ENCODE measurements at places on chromosomes 13 and 19. TPM values are rescaled to one million over a fixed set of nuclear protein-coding genes. Genes with fewer than 3 reads are reported as not detected.

- peak overlapping the region; percentile 22 for H3K4me3 ChIP-seq
- no peaks in the 10 kb centered on the region for H3K36me3 ChIP-seq
- H3K27ac ChIP-seq = no peak overlapping the region
- H3K4me1 ChIP-seq = peaks cover 16% of the 10 kb centered on the region
Measured at GRCh38 chr19:703651-704446, 4.9 kb upstream of the PALM start.

The ZNF486 gene
- total RNA-seq = 3.0 TPM

DNA sequence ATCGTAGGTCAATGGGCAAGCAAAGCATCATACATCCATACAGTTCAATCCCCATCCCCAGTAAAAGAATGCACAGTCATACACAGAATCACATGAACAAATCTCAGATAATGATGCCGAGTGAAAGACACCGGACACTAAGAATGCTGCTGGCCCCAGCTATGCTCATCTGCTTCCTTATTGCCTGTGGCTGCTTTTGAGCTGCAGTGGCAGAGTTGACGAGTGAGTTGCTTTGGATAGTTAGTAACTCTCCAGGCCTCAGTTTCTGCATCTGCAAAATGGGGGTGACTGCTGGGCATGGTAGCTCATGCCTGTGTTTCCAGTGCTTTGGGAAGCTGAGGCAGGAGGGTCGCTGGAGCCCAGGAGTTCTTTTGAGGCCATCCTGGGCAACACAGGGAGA, 12.9 kb upstream of the NFIC start:
- H3K36me3 ChIP-seq = no peaks in the 10 kb centered on the region
- no peaks in the 10 kb centered on the region for H3K27me3 ChIP-seq
- no peak for DNase-seq
- no peak overlapping the region for H3K4me3 ChIP-seq

GRCh38 chr13:60303166-60303565, 93.9 kb upstream of the TDRD3 start:
- no peaks in the 10 kb centered on the region for H3K36me3 ChIP-seq
- H3K4me1 ChIP-seq = no peaks in the 10 kb centered on the region
- no peak overlapping the region for H3K4me3 ChIP-seq

The RXFP2 gene
- not detected for total RNA-seq

DNA sequence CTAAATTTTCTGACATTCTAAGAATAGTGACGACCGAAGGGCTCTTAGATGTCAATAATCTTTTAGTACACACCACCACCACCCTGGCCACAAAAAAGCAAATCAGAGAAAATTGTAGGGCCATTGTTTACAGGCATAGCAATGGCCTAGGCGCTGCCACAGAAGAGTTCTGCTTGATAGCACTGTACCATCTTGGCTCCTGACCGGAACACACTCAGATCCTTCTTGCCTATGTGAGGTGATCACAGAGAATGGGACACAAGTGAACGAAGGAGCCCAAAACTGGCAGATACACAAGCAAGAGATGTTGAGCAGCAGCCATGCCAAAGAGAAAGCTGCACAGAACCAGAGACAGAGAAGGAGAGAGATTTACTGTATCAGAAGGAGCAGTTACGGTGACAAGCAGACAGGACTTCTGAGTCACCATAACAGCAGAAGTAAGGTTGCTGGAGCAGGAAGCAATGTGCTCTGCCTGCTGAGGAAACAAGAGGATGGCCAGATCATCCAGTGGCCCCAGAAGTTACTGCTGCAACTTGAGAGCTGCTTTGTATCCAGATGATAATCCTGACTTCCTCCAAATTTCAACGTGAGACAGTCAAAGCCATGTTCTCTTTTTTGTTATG, 105.2 kb downstream of the SLITRK6 start:
- H3K36me3 ChIP-seq = no peaks in the 10 kb centered on the region
- no peaks in the 10 kb centered on the region for H3K27me3 ChIP-seq
- H3K4me1 ChIP-seq = no peaks in the 10 kb centered on the region
- no peak for DNase-seq

The LRRC63 gene
- not detected for total RNA-seq

- DNase-seq = peak; percentile 94
- H3K27ac ChIP-seq = no peak overlapping the region
- H3K36me3 ChIP-seq = peaks cover 25% of the 10 kb centered on the region
- H3K4me1 ChIP-seq = peaks cover 64% of the 10 kb centered on the region
- no peaks in the 10 kb centered on the region for H3K27me3 ChIP-seq
Measured at GRCh38 chr19:42284066-42284501, 15.0 kb downstream of the CIC start.

DNA sequence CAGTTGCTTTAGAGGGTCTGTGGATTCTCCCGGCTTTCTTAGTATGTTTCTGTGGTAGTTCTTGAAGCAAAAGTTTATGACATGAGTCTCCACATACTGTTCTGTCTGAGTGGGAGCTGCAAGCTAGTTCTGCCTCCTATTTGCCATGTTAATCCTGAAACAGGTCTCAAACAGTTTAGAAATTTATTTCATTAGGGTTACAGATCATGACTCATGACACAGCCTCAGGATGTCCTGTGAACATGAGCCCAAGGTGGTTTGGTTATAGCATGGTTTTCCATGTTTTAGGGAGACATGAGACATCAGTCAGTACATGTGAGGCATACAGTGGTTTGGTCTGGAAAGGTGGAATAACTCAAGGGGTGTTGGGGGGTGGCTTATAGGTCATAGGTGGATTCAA, 77.5 kb downstream of the FNDC3A start:
- no peaks in the 10 kb centered on the region for H3K27me3 ChIP-seq
- no peaks in the 10 kb centered on the region for H3K36me3 ChIP-seq
- H3K4me1 ChIP-seq = no peaks in the 10 kb centered on the region
- H3K27ac ChIP-seq = no peak overlapping the region
- no peak overlapping the region for H3K4me3 ChIP-seq
- DNase-seq = no peak

DNA sequence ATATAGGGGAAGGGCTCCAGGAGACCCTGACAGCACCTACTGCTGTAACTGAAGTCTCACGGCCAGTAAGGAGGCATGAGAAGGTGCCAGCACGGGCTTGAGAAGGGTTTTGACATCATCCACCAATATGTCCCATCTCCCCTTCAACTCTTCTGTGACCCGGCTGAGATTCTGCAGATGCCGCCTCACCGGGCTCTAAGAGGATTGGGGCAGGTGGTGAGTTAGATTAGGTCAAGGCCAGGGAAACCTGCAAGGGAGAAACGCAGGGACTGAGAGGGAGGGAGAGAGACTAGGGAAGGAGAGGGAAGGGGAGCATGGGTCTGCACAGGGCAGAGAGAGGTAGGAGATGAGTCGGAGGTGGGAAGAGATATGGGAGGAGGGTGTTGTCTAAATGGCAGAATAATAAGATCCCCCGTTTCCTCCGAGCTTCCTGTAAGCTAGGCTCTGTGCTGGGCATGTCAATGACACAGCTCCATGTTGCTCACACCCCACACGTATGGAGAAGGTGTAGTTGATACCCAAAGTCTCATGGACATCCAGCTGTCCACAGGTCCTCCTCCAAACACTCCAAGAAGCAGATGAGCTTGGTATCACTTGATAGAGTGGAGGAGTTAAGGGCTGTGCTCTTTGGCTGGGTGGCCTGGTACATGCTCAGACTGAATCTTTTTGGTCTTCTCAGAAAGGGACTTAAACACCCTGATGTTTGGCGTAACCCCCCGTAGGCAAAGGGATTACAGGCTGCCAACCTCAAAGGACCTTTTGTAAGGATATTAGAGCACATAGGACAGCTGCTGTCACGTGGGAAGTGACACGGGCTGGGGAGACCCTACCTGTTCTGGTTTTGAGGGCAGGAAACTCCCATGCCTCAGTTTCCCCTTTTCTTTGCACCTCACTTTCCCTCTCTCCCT, 6.1 kb downstream of the TPRX1 start:
- no peak overlapping the region for H3K27ac ChIP-seq
- H3K36me3 ChIP-seq = no peaks in the 10 kb centered on the region

The F2RL3 gene
- total RNA-seq = not detected

DNA sequence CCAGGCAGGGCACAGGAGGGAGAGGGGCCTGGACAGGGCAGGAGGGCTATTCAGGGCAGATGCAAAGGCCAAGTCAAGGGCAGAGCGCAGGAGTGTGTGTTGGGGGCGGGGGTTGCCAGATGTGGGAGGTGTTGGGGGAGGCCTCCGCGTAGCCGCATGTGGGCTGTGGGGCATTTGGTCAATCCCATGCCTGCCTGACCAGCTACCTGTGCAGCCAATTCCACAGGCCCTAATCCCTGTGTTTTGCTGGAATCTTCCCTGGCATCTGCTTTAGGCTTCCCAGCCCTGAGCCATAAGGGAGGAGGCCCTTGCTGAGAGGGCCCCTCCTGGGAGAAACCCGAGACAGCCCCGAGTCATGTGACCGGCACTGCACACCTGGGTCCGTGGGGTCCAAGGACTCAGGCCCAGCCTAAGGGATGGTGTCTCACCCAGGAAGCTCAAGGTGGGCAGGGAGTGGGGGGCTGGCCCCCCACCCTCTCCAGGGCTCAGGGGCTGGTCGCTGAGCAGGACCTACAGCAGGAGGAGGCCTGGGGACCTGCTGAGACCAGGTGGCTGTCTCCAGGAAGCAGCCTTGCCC, 20.3 kb downstream of the RFX1 start:
- H3K27me3 ChIP-seq = no peaks in the 10 kb centered on the region
- H3K4me1 ChIP-seq = peaks cover 97% of the 10 kb centered on the region
- peak overlapping the region; percentile 99 for H3K27ac ChIP-seq

DNA sequence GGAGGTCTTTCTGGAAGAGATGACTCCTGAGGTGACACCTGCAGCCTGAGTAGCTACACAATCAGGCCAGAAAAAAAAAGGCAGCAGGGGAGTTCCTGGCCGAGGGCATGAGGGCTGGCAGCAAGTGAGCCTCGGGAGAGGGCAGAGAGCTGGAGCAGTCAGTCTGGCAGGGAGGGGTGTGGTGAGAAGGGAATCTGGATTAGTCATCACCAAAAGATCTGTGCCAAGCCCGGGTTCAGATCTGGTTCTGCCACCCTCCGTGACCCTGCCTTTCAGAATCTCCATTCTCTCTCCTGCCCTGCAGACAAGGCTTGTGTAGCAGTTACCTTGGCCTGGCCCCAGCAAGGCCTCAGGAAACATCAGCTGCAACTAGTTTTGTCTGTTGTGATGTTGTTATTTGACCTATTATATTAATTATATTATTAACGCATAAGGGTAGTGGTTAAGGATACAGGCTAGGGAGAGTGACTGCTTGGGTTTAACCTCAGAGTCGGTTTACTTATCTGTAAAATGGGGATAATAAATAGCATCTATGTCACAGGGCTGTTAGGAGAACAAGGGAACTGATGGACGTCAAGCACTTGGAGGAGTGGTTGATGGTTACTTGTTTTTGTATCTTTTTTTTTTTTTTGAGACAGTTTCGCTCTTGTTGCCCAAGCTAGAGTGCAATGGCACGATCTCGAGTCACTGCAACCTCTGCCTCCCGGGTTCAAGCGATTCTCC, 2.7 kb upstream of the CAPNS1 start:
- DNase-seq = no peak
- no peak overlapping the region for H3K27ac ChIP-seq
- H3K36me3 ChIP-seq = peaks cover 3% of the 10 kb centered on the region
- peaks cover 32% of the 10 kb centered on the region for H3K4me1 ChIP-seq
- H3K4me3 ChIP-seq = no peak overlapping the region
- H3K27me3 ChIP-seq = no peaks in the 10 kb centered on the region

Measured in CD4-positive, alpha-beta T cell (primary cell).